ENCODE measurements at places on chromosomes 4 and X. TPM values are rescaled to one million over a fixed set of nuclear protein-coding genes. Genes with fewer than 3 reads are reported as not detected.

DNA sequence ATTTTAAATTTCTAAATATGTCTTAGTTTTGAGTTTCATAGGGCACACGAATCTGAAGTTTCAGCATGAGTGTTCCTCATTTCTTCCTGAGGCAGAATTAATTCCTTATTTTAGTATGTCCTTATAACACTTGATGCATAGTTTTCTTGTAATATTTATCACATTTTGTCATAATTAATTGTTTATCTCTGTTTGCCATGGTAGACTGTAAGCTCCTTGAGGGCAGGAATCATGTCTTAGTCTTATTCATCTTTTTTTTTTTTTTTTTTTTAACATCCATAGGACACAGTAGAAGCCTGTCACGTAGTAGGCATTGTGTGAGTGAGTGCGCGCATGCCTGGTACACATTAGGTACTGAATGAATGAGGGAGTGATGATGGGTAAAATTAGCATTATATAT lies 131.7 kb downstream of the STAG2 start:
- no peaks in the 10 kb centered on the region for H3K4me1 ChIP-seq
- peaks cover 43% of the 10 kb centered on the region for H3K36me3 ChIP-seq
- H3K4me3 ChIP-seq: no peak overlapping the region
- no peak overlapping the region for H3K27ac ChIP-seq

- no peak overlapping the region for H3K4me3 ChIP-seq
- no peak for DNase-seq
- H3K27ac ChIP-seq: no peak overlapping the region
- no peaks in the 10 kb centered on the region for H3K4me1 ChIP-seq
Observed at GRCh38 chrX:153060095-153060445, 3.8 kb downstream of the PNMA3 start.

DNA sequence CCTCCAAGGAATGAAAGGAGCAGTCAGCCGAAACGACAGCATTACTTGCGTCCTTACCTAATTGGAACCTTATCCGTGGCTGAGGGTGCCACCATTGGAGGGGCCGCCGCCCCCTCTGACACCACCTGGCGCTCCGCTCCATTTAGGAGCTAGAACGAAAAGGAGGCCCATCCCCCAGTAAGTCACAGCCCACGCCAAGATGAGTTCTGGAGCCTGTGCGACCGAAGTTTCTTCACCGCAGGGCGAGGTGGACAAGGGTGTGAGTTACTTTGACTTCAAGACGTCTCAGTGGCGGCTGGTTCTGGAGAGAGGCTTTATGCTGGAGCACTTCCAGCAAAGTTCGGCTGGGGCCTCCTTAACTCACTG lies 729 bp upstream of the IRF2 start:
- H3K36me3 ChIP-seq: no peaks in the 10 kb centered on the region
- H3K4me3 ChIP-seq: peak overlapping the region; percentile 84
- H3K27ac ChIP-seq: peak overlapping the region; percentile 97
- DNase-seq: peak; percentile 82
- peaks cover 46% of the 10 kb centered on the region for H3K4me1 ChIP-seq

GRCh38 chrX:103831803-103832544 lies at the start of gene RAB9B:
Gene RAB9B (minus strand): TSS chrX:103832257. CDS start chrX:103825784, 6,473 bp downstream.
- no peaks in the 10 kb centered on the region for H3K4me1 ChIP-seq
- no peaks in the 10 kb centered on the region for H3K36me3 ChIP-seq
- peak within 1 kb of the TSS; percentile 79 for H3K27ac ChIP-seq

- no peak for DNase-seq
- H3K4me1 ChIP-seq: no peaks in the 10 kb centered on the region
Observed at GRCh38 chr4:141977433-141977832, 341.1 kb downstream of the IL15 start.

DNA sequence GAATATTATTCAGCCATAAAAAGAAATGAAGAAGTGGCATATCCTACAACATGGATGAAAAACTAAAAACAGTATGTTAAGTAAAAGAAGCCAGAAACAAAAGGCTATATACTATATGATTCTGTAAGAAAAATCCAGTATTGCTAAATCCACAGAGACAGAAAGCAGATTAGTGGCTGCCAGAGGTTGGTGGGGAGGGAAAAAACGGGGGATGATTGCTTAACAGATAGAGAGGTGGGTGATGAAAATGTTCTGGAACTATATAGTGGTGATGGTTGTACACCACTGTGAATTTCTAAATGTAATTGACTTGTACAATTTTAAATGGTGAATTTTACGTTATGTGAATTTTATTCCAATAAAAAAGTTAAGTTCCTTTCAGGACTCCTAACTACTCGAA lies 157.6 kb upstream of the SH3RF1 start:
- H3K4me1 ChIP-seq: no peaks in the 10 kb centered on the region
- no peak overlapping the region for H3K27ac ChIP-seq
- H3K36me3 ChIP-seq: no peaks in the 10 kb centered on the region

- H3K36me3 ChIP-seq: no peaks in the 10 kb centered on the region
- H3K4me1 ChIP-seq: no peaks in the 10 kb centered on the region
Observed at GRCh38 chr4:10622728-10623127, 61.8 kb downstream of the CLNK start.

DNA sequence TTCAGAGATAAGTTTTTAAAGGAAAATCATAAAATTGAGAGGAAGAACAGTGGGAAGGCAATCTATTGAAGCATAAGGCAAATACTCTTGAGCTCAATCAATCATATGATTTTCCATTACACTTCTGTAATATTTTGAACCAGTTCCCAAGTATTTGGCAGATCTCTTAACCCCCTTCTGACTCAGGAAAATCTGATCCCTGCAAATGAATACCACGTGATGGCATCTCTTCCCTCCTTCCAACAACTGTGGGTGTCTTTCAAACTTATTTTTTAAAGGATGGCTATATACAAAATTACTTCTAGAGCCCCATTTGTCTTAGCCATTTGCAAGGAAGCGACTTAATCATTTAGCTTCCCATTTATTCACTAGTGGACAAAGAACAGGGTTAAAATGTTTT lies 41.9 kb downstream of the AMOT start:
- H3K27ac ChIP-seq: peak overlapping the region; percentile 68
- H3K36me3 ChIP-seq: no peaks in the 10 kb centered on the region
- no peaks in the 10 kb centered on the region for H3K27me3 ChIP-seq
- DNase-seq: no peak

Gene KDR
- total RNA-seq: 6.1 TPM

Gene ADH1C
- total RNA-seq: 3.2 TPM

GRCh38 chrX:154068560-154068959 lies 29.0 kb downstream of the MECP2 start:
- H3K36me3 ChIP-seq: no peaks in the 10 kb centered on the region
- H3K27me3 ChIP-seq: no peaks in the 10 kb centered on the region
- H3K4me3 ChIP-seq: no peak overlapping the region
- no peak for DNase-seq
- no peak overlapping the region for H3K27ac ChIP-seq
- peaks cover 6% of the 10 kb centered on the region for H3K4me1 ChIP-seq

DNA sequence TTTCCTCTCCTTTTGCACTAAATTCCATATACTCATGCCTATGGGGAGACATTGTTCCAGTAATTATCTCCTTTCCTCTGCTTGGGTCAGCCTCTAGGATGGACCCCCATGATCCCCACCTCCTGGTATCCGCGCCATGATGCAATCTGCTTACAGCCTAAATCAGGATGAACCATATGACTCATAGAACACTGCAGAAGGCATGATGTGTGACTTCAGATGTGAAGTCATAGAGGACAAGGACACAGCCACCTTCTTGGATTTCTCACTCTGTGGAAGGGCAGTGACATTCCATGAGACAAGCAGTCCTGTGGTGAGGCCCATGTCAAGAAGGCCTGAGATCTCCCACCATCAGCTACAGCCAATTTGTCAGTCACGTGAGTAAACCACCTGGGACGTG lies 9.0 kb upstream of the TMEM144 start:
- DNase-seq: no peak
- H3K27ac ChIP-seq: no peak overlapping the region
- no peaks in the 10 kb centered on the region for H3K27me3 ChIP-seq
- H3K36me3 ChIP-seq: no peaks in the 10 kb centered on the region

GRCh38 chrX:81263059-81263458 lies 61.2 kb downstream of the SH3BGRL start:
- H3K36me3 ChIP-seq: no peaks in the 10 kb centered on the region
- DNase-seq: no peak
- H3K4me1 ChIP-seq: no peaks in the 10 kb centered on the region
- H3K27ac ChIP-seq: no peak overlapping the region
- no peaks in the 10 kb centered on the region for H3K27me3 ChIP-seq

- H3K27ac ChIP-seq: no peak overlapping the region
- no peaks in the 10 kb centered on the region for H3K27me3 ChIP-seq
- no peaks in the 10 kb centered on the region for H3K36me3 ChIP-seq
- no peak for DNase-seq
- H3K4me1 ChIP-seq: no peaks in the 10 kb centered on the region
Observed at GRCh38 chrX:31307952-31308351, 236.1 kb upstream of the FTHL17 start.

Gene TCP11X2
- total RNA-seq: not detected

Gene SLC10A6
- total RNA-seq: 0.32 TPM

- no peaks in the 10 kb centered on the region for H3K4me1 ChIP-seq
- no peak overlapping the region for H3K4me3 ChIP-seq
- H3K27me3 ChIP-seq: no peaks in the 10 kb centered on the region
- DNase-seq: no peak
- H3K27ac ChIP-seq: no peak overlapping the region
- no peaks in the 10 kb centered on the region for H3K36me3 ChIP-seq
Observed at GRCh38 chr4:116531870-116532269, 553.5 kb downstream of the TRAM1L1 start.

GRCh38 chr4:90219822-90220221 lies 92.6 kb downstream of the CCSER1 start:
- H3K27ac ChIP-seq: no peak overlapping the region
- H3K4me1 ChIP-seq: no peaks in the 10 kb centered on the region
- H3K4me3 ChIP-seq: no peak overlapping the region
- DNase-seq: no peak
- no peaks in the 10 kb centered on the region for H3K27me3 ChIP-seq

- no peaks in the 10 kb centered on the region for H3K4me1 ChIP-seq
- H3K27me3 ChIP-seq: no peaks in the 10 kb centered on the region
- no peak overlapping the region for H3K27ac ChIP-seq
- H3K4me3 ChIP-seq: no peak overlapping the region
- no peaks in the 10 kb centered on the region for H3K36me3 ChIP-seq
Observed at GRCh38 chr4:138869165-138869564, 146.4 kb upstream of the NOCT start.

Gene CSAG1
- total RNA-seq: not detected

- no peaks in the 10 kb centered on the region for H3K27me3 ChIP-seq
- no peaks in the 10 kb centered on the region for H3K4me1 ChIP-seq
Observed at GRCh38 chrX:20173313-20173712, 31.7 kb upstream of the EIF1AX start.

DNA sequence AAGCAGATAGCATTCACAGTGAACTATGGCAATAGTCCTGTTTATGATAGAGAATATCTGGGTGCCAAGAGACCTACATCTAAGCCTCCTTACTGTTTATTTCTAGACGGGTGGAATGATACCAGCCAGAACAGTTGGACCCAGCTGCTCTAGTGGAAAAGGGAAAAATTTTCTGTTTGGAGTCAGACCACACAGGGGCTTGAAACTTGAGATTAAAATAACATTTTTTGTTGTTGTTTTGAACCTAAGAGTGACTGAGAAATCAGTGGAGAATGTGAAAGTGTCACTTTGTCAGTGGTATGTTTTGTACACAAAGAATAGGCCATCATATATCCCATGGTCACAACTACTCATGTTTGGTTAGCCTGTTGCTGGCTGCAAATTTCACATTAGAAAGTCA lies 105.7 kb downstream of the AGTR2 start:
- no peak overlapping the region for H3K4me3 ChIP-seq
- no peak overlapping the region for H3K27ac ChIP-seq
- no peak for DNase-seq

DNA sequence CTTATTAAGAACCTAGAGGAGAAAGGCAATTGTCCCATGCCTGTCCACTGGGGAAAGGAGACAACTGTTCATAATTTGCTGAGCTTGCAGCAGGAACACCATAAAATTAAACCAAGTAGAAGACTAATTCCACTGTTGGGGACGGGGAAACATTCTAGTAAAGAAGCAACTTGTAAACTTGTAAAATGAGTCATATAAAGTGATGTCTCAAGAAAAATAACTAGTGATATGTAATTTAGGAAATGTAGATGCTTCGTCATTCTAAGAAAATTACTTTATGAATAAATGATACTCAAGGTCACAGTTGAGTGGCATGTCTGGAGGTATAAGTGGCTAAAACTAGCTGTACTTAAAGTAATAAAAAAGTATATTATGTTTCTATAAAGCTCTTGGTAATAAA lies 121.2 kb upstream of the MID1 start:
- H3K27me3 ChIP-seq: no peaks in the 10 kb centered on the region
- no peak overlapping the region for H3K4me3 ChIP-seq
- H3K27ac ChIP-seq: no peak overlapping the region
- H3K4me1 ChIP-seq: no peaks in the 10 kb centered on the region
- DNase-seq: no peak
- H3K36me3 ChIP-seq: no peaks in the 10 kb centered on the region

GRCh38 chrX:51922561-51922960 lies 29.1 kb downstream of the MAGED1 start:
- no peak overlapping the region for H3K4me3 ChIP-seq
- H3K27me3 ChIP-seq: no peaks in the 10 kb centered on the region
- DNase-seq: no peak
- no peaks in the 10 kb centered on the region for H3K36me3 ChIP-seq

DNA sequence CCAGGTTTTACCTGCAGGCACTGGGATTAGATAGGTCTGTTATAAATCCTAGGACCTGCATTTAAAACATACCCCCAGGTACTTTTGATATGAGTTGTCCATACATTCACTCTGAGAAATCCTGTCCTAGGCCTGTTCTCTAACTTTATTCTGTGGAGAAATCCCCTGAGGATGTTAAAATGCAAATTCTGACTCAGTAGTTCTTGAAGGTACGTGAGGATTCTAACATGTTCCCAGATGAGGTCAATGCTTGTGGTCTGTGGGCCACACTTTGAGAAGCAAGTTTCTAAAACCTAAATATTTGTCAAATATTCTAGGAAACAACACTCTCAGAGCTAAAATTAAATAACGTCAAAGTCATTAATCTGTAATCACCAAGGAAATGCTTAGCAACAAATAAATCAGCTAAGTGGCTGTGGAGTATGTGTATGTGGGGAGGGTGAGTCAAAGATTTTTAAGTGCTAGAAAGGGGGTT lies 101.3 kb upstream of the MAGEB16 start:
- peaks cover 5% of the 10 kb centered on the region for H3K27me3 ChIP-seq
- H3K4me3 ChIP-seq: no peak overlapping the region
- no peaks in the 10 kb centered on the region for H3K36me3 ChIP-seq
- H3K27ac ChIP-seq: no peak overlapping the region

DNA sequence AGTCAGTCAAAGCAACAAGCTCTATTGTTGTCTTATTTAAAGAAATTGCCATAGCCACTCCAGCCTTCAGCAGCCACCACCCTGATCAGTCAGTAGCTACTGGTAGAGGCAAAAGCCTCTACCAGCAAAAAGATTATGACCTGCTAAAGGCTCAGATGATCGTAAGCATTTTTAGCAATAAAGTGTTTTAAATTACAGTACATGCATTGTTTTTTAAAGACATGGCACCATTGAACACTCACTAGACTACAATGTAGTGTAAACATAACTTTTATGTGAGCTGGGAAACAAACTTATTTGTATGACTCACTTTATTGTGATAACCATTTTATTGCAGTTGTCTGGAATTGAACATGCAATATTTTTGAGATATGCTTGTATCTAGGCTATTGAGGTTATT lies 32.3 kb upstream of the DYNLT3 start:
- H3K36me3 ChIP-seq: no peaks in the 10 kb centered on the region
- H3K4me3 ChIP-seq: no peak overlapping the region
- no peak for DNase-seq
- H3K27ac ChIP-seq: no peak overlapping the region
- H3K4me1 ChIP-seq: no peaks in the 10 kb centered on the region
- H3K27me3 ChIP-seq: no peaks in the 10 kb centered on the region

Gene PLP1
- total RNA-seq: not detected
